ENCODE measurements at places on chromosomes 7 and 10. TPM values are rescaled to one million over a fixed set of nuclear protein-coding genes. Genes with fewer than 3 reads are reported as not detected.

DNA sequence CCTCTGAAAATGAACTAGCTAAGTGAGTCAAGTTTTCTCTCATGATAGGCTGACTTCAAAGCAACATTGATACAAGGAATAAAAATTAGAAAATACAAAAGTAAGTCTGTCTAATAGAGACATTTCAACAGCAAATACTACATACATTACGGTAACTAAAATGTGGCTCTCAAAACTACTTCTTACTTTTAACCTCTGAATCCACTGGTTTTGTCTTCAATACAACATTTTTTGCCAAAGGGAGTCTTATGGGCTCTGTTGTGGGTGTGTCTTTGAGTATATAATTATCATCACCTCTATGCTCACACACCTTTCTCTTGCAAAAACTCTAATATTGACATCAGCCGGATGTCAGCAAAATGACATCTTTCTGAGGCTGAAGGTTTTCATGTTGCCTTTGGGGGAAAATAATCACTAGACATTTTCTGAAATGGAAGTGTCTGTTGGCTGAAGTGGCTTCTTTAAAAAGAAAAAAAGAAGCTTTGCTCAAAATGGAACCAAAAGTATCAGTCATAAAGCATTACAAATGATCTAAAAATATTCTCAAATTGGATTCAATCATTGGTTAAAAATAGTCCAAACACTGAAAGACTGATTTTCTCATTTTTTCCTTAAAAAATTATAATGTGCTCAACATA is 41.8 kb upstream of the FAM133B start:
- DNase-seq, result no peak

Gene GRM3
- polyA plus RNA-seq, result 0.15 TPM

DNA sequence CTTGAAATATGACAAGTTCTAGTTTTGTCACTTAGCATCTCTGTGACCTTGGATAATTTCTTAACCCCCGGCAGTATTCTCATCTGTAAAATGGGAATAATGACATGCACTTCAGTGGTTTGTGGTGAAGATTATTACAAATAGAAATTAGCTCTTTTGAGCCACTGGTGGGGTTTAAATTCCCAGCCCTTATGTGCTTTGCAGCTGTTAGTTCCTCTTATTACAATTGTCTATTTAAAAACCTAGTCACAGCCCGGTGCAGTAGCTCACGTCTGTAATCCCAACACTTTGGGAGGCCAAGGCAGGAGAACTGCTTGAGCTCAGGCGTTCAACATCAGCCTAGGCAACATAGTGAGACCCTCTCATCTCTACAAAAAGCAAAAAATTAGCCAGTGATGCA is 30.1 kb downstream of the CAV1 start:
- no peak for DNase-seq

DNA sequence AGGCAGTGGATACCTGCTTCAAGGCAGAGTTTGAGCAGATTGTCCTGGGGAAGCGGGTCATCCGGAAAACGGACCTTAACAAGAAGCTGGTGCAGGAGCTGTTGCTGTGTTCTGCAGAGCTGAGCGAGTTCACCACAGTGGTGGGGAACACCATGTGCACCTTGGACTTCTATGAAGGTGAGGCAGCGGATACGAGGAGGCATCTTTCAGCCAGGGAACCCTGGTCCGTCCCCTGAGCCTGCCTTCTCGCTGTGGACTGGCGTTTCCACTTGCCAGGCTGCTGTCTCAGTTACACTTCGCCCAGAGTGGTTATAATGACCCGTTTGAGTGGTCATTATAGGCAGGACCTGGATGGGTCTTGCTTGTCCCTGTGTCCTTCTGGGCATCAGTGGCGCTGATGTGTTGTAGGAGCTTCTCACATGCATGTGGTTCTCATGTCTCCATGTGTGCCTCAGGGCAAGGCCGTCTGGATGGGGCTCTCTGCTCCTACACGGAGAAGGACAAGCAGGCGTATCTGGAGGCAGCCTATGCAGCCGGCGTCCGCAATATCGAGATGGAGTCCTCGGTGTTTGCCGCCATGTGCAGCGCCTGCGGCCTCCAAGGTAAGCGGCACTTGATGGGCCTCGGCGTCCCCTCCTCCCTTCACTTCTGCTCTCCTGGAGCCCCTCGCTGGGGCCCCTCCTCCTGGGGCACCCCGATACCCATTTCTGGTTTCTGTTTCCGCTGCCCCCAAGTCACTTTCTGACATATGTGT is 18.0 kb downstream of the UPP1 start:
- DNase-seq, result no peak

DNA sequence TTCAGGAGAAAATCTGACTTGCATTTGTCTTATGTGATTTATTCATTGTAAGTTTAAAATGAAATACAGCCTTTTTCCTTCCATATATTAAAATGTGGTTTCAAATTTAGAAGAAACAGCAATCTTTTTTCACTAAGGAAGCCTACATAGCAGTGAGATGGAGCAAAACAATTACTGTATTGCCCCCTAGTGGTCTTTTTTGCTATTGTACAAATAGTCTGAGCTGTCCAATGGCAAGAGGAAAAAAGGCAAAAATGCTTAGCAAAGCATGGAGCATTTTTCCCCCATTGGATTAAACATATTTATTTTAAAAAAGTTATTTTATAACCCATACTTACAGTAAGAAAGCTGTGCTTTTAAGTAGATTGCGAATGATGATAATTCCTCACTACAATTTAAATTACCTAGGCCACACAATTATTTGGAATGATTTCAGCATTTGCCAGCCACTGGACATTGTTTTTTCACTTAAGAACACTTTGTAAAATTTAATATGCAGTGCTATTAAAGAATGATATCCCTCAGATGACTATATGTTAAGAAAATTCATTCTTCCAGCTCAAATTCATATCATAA is 119.5 kb downstream of the CPED1 start:
- DNase-seq, result peak; percentile 56

DNA sequence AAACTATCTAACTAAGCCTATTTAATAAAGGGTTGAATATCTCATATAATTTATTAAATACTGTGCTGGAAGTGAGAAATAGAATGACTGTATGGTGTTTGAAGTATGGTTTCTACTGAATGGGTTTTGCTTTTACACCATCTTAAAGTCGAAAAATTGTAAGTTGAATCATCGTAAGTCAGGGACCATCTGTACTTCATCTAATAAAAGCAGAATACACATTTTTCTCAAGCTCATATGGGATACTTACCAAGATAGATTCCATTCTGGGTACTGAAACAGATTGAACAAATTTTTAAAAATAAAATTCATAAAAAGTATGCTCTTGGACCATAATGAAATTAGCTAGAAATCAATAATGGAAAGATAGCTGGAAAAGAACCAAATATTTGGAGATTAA is 285.4 kb downstream of the CXCL12 start:
- DNase-seq, result no peak

Gene MRLN
- 0.82 TPM for polyA plus RNA-seq

- DNase-seq, result no peak
These were observed 195.8 kb downstream of the RELN start for GRCh38 chr7:103793614-103794013.

Gene DNAH11
- 4.3 TPM for polyA plus RNA-seq

- no peak for DNase-seq
These were observed 23.4 kb upstream of the FXYD4 start for GRCh38 chr10:43347997-43348396.

GRCh38 chr7:145497911-145498525 is 618.6 kb upstream of the CNTNAP2 start:
- DNase-seq, result no peak

- no peak for DNase-seq
These were observed 38.1 kb downstream of the RELN start for GRCh38 chr7:103951311-103951710.

DNA sequence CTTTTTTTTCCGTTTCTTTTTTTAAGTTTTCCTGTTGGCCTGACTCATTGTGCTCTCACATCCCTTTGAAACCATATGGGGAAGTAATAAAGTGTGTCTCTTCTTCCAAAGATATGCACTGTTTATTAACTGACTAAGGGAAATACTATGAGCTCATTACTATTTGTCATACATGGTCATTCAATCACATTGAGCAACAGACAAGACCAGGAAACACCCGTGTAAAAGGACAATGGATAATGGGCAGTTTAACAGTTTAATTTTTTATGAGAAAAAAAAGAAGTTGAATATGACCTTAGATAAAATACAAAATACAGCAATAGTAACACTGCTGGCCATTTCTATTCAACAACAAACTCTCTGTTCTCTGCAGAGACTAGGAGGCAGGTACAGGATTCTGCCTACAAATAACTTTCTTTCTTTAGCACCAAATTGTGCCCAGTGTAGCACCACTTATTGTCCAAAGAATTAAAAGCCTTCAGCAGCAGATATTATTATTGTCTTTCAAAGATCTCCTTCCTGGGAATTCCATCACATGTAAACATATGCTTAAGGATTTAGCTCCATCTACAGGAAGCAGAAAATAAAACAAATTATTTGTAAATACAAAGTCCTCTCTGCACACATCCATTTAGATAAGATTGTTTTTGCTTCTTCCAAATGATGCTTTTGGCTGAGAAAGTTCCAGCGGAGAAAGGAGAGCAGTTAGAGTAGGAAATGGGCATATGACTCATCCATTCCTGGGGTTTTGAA is 55.0 kb upstream of the AKR1E2 start:
- peak; percentile 27 for DNase-seq

- no peak for DNase-seq
These were observed 301.5 kb upstream of the CACNA2D1 start for GRCh38 chr7:82745117-82745516.

- DNase-seq, result no peak
These were observed 102.3 kb downstream of the SLC25A13 start for GRCh38 chr7:96219378-96220130.

Gene CDHR1
- polyA plus RNA-seq, result 0.54 TPM

DNA sequence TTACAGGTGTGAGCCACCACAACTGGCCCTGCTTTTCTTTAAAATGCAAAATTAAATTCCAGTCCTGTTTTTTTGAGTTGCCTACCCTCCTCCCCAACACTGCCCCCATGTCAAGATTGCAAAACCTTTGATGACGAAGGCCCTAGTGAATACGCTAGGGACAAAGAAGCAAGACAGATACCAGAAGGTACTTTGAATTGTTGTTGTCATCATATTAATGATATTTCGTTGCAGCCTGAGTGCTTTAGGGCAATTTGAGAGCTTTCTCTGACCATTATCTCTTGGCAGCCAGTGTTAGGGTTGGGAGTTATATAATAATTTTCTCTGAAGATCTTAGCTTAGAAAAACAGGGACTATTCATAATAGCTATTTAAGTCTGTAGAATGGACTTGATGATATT is 7.1 kb downstream of the CCSER2 start:
- no peak for DNase-seq

GRCh38 chr10:45418417-45418848 is 44.4 kb downstream of the ALOX5 start:
- no peak for DNase-seq

Gene NUP42
- polyA plus RNA-seq, result 55.7 TPM

- no peak for DNase-seq
These were observed 1.0 kb downstream of the UBTD1 start for GRCh38 chr10:97499561-97500296.

Gene WEE2
- polyA plus RNA-seq, result 0.33 TPM

Gene BLOC1S2
- polyA plus RNA-seq, result 37.6 TPM

DNA sequence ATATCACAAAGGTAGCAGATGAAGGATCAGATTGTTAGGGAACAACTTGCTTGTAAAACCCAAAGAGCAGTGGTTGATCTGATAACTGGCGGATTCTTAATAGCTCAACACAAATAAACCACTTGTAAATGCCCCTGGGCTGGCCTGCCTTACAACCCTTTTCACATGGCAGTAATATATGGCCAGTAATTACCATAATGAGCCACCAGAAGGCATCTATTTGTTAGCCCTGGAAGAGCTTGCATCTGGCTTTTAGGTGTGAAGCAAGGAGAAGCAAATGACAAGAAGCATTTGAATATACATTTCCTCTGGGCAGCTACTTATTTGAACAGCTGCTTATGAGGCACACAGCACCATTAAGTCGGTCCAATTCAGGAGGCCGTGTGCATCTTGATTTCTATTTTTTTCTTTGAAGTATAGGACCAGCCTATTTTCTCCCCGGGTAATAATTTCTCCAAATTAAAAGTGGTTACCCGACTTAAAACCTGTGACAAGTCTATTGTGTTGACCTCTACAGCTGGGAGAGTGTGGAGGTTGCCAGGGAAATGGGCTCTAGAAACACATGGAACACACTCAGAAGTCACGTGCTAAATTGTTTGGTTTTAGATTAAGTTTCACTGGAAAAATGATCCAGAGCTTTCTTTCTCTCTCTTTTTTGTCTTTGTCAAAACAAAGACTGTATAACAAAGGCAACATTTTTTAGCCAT is 113.4 kb downstream of the SEM1 start:
- peak; percentile 24 for DNase-seq

GRCh38 chr10:44070282-44070681 is 314.6 kb downstream of the CXCL12 start:
- DNase-seq, result no peak

DNA sequence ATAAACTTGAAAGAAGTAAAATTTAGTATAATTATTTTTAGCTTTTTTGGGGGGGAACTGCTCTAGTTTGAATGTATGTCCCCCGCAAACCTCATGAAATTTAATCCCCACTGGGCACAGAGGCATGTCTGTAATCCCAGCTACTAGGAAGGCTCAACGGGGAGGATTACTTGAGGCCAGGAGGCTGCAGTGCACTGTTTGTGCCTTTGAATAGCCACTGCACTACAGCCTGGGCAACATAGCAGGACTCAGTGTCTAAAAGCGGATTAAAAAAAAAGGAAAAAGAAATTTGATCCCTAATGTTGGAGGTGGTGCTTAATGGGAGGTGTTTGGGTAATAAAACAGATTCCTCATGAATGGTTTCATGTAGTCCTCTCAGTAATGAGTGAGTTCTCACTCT is 43.1 kb upstream of the PHF14 start:
- DNase-seq, result no peak

Gene MYOZ1
- 5.0 TPM for polyA plus RNA-seq

DNA sequence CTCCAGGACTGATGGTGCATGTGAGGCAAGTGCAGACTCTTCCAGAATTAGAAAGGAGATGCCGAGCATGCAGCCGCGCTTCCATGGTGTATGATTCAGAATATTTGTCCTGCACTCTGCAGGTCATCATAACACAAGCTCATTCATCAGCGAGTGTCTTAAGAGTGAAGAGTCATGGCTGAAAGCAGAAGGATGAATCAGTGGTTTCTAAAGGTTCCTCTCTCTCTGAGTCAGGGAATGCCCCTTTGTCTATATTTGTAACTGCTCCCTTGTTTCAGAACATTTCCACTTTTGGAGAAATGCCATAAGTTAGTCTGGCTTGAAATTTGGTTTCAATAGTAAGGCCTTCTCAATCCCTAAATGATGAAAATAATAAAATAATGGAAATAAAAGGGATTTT is 52.3 kb downstream of the HECW1 start:
- DNase-seq, result no peak

GRCh38 chr10:103013416-103013815 is 95.3 kb downstream of the CNNM2 start:
- DNase-seq, result peak; percentile 7

GRCh38 chr7:945556-946255 is 8.8 kb downstream of the ADAP1 start:
- DNase-seq, result peak; percentile 33

Gene LRIT1
- polyA plus RNA-seq, result not detected

GRCh38 chr7:104136561-104136960 is 71.3 kb downstream of the ORC5 start:
- no peak for DNase-seq

Gene NANOS1
- polyA plus RNA-seq, result 4.1 TPM

GRCh38 chr7:117200786-117201458 is 121.9 kb downstream of the WNT2 start:
- DNase-seq, result no peak

Gene GIMAP4
- polyA plus RNA-seq, result 21.2 TPM

Measured in renal cortex interstitium (tissue), 15 donors.